ENCODE measurements at places on chromosomes 2 and 18.

- no peak for DNase-seq
These were observed 195.4 kb downstream of the SRBD1 start for GRCh38 chr2:45415534-45416123.

DNA sequence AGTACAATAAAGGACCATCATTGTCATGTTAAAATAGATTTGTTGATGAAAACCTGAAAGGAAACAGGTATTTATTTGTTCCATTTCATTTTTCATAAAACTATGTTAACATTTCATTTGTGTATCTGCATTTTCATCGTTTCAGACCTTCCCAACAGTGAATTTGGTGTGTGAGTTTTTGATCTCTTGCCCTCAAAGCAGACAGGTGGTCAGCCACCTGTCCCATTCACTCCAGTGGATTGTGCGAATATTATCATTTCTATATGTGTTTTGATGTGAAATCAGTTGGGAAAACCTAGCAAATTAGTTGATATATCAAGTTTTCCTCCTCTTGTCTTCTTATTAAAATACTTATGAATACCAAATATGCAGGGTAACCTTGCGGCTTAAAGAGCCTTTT lies 25.4 kb upstream of the ATP5MC3 start:
- DNase-seq = no peak

- DNase-seq = no peak
These were observed 210.3 kb downstream of the ZRANB3 start for GRCh38 chr2:135320465-135321355.

GRCh38 chr2:155689791-155690190 lies 642.7 kb downstream of the NR4A2 start:
- DNase-seq = no peak

DNA sequence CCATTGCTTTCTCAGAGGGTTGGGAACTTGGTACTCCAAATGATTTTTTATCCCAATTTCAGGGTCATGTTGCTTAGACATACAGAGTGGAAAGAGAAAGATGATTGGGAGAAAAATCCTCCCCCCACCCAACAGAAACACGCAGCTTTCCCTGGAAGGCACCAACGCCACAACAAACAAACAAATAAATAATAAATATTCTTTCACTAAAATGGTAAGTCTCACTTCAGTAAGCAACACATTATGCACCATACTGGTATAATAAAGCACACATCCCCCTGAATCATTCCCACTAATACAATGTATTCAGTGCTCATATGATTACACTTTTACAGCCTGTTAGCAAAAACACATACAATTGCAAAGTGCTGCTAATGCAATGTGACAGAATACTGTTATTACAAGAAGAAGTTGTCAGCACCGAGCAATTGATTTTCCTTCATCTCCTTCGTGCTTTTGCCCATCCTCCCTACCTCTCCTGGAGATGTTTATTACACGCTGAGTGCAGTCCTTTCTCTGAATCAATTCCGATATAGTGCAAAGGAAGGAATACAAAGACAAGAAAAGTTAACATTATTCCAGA lies 359.9 kb downstream of the TXNL1 start:
- DNase-seq = no peak

DNA sequence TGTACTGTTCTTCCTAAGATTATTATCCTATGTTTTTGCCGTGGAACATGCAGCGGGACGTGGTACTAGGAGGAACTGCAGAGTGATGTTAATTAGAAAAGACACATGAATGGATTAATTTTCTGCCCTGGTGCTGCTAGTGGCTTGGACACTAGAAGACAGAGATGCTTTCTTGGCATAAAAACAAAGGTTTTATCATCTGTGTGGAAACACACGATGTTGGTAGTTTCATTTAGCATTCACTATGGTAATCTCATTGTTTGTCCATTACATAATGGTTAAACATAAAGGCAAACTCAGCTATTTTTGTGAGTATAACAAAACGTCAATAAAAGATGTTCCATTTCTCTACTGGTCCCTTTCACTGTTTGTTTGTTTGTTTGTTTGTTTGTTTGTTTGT lies 22.8 kb downstream of the COL6A3 start:
- DNase-seq = no peak

GRCh38 chr2:144701259-144701658 lies 181.3 kb upstream of the ZEB2 start:
- DNase-seq = no peak

DNA sequence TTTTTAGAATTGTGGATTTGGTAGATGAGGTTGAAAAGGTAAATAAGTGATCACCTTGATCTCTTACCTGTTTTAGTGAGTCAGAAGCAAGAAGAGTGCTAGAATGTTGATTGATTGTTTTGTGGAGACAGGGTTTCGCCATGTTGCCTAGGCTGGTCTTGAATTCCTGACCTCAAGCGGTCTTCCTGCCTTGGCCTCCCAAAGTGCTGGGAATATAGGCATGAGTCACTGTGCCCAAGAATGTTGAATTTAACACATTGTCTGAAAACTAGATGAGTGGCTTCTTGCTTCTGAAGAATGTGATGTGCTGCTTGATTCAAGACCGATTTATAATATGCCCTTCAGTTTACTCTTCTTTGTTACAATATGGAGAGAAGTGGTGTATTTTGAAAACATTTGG lies 121.3 kb downstream of the FMNL2 start:
- no peak for DNase-seq

DNA sequence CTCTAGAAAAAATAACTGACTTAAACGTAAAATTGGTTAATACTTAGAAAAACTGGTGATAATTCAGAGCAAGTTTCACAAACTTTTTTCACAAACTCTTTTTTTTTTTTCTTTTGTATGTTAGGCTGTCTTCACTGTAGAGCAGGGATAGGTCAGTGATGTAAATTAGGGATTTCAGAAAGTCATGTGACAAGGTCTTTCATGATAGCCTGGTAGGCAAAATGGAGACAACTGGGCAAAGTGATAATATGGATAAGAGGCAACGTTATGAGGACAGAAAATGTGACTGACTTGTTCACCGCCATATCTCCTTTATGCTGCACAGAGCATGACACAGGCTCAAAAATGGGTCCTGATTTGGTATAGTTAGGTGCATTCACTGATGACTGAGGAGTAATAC lies 39.4 kb upstream of the BBS5 start:
- no peak for DNase-seq

GRCh38 chr2:64065516-64065915 lies 46.3 kb upstream of the VPS54 start:
- no peak for DNase-seq

DNA sequence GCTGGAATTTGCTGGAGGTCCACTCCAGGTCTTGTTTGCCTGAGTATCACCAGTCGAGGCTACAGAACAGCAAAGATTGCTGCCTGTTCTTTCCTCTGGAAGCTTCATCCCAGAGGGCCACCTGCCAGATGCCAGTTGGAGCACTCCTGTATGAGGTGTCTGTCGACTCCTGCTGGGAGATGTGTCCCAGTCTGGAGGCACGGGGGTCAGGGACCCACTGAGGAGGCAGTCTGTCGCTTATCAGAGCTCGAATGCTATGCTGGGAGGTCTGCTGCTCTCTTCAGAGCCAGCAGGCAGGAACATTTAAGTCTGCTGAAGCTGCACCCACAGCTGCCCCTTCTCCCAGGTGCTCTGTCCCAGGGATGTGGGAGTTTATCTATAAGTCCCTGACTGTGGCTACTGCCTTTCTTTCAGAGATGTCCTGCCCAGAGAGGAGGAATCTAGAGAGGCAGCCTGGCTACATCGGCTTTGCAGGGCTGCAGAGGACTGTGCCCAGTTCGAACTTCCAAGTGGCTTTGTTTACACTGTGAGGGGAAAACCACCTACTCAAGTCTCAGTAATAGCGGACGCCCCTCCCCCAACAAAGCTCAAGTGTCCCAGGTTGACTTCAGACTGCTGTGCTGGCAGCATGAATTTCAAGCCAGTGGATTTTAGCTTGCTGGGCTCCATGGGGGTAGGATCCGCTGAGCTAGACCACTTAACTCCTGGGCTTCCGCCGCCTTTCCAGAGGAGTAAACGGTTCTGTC lies 301.1 kb downstream of the ERBB4 start:
- DNase-seq = no peak

DNA sequence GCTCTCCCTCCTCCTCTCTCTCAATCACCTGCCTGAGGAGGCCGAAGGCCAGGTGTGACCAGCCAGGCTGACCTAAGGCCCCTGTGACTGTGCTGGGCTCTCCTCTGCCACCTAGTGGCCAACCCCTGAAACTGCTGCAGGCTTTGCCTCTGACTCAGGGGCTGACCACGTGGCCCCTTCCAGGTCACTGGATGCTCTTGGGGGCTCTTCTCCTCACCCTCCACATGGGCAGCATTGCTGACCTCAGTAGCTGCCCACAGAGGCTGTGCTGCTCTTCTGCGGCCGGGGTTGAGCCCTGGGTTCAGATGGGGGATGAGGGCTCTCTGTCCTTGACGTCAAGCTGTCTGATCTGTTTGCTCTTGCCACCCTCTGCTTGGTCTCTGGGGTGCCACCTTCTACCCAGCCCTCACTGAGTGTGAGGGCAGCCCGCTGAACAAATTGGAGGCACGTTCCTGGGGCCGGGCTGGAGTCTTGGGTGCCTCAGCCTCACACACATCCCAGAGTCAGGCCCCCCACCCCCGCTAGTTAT lies 122.7 kb downstream of the TWIST2 start:
- peak; percentile 59 for DNase-seq

DNA sequence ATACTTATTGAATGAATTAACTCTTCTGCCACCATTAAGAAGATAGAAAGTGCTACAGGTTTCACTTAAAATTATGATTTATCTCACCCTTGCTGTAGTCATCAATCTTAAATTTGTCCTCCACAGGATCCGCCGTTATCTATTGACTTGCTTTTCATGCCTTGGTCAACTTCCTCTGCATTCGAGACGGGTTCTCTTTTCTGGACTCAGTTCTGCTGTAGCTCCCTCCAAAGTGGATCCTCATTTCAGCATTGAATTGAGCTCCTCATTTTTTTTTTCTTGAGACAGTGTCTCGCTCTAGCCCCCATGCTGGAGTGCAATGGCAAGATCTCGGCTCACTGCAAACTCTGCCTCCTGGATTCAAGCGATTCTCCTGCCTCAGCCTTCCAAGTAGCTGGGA lies 27.6 kb downstream of the INPP5D start:
- DNase-seq = no peak

DNA sequence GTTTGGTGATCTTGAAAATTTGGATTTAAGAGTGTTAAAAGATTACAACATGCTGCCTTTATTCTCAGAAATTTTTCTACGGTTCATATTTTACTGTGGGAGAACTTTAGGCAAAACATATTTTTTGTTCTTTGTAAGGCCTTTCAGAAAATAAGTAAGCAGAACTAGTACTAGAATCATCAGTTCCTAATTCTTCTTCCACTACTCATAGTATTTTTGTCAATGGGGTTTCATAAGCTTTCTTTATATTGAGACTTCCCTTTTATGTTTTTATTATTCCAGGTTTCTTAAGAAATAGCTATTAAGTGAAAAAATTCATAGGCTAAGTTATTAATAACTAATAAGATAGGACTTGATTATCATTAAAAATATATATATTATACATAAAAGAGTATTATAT lies 12.4 kb downstream of the UGGT1 start:
- no peak for DNase-seq

- DNase-seq = no peak
These were observed 107.3 kb downstream of the MYO1B start for GRCh38 chr2:191352536-191352935.

- DNase-seq = no peak
These were observed 28.9 kb upstream of the GALR1 start for GRCh38 chr18:77220726-77221125.

GRCh38 chr18:74204526-74205152 lies 56.3 kb downstream of the TIMM21 start:
- DNase-seq = no peak

DNA sequence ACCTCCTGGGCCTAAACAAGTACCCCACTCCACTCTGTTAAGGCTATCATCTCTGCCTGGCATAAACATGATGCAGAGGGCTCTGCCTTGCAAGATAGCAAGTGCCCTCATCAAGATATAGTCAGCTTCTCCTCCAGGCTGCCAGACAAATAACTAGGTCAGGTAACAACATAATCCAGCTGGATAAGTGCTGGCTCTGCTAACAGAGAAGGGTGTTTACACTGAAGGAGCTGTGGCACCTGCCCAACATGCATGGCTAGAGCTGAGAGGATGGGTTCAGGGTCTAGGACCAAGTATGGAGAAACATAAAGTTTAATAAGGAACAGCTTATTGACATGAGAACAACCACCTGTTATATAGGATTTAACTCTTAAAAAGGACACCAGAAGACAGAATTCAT lies 42.8 kb downstream of the DLGAP1 start:
- DNase-seq = no peak

Data from activated CD4-positive, alpha-beta T cell treated with anti-CD3 and anti-CD28 coated beads, Interleukin-2, Interleukin-4, amounts not matched to agents 100 ng/mL and 50 ng/mL, durations not matched to agents 16 hours and 8 hours (primary cell).